Activated T-helper 1 cell treated with anti-CD3 and anti-CD28 coated beads, Interleukin-12 subunit alpha, Interleukin-12 subunit beta, Interleukin-2, Interleukin-4 antibody, amounts not matched to agents 30 ng/mL and 10 ng/mL and 1 ng/mL, durations not matched to agents 14 hours and 24 hours and 36 hours (primary cell): ENCODE measurements at places on chromosomes 2 and 18. TPM values are rescaled to one million over a fixed set of nuclear protein-coding genes. Genes with fewer than 3 reads are reported as not detected.

DNA sequence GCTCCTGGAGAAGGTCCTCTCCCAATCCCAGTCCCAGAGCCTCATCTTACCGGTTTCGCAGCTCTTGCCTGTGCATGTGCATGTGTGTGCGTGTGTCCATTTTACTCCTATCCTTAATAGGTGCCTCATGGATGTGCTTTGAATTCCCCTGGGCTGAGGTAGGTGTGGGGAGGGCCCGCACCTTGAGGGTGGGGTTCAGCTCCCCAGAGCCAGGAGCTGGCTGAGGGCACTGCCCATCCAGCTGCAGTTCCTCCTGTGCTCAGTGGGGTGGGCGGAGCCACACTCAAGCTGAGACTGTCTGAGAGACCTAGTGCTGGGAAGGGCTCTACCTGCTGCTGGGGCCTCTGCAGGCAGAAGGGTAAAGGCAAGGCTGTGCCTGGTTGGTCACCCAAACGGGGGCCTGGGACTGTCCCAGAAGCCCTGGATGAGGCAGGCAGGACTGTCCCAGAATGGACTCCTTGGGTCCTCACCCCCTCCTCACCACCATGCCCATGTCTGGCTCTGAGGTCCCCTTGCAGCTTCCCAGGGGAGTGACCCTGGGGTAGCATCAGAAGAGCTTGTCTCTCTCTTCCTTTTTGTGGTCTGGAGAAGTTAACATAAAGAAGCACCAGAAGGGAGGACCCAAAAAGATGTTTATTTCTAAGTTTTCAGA, 8.9 kb downstream of the GDF7 start:
- DNase-seq, result no peak

DNA sequence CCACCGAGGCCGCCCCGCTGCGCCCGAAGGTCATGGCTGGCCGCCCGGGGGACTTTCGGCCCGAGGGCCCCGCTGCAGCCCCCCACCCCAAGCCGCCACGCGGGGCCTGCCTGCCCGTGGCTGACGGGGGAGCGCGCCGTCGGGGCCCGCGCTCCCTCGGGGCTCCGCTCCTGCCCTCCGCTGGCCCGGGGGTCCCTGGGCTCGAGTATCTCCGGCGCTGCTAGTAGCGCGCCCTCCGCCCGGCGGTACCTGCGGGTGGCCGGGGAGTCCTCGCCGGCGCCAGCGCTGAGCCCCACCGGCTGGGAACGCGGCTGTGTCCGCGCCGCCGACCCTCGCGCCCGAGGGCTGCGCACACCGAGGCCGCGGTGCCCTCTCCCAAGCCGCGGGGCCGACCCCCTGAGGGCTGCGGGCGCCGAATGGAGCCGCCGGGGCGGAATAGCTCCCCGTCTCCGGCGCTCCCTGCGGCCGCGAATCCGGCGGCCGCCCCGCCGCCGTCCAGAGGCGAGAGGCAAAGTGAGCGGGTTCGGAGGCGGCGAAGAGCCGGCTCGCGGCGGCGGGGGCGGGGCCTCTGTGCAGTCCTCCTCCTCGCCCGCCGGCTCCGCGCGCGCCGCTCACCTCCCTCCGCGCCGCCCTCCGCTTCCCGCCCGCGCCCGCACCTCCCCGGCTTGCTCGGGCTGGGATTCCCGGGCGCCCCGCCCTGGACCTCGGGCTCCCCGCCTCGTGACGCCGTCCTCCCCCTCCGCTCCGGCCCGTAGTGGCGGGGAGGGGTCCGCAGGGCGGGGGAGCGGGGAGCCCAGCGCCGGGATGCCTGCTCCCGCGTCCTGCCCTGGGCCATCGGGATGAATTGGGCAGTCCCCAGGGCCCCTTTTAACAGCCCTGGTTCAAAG, at the start of gene KCNG3:
TSS of gene KCNG3 (minus strand) at position 515 of the 887 bp plus-strand sequence. CDS start at position 34, 481 bp downstream.
- peak; percentile 43 for DNase-seq

DNA sequence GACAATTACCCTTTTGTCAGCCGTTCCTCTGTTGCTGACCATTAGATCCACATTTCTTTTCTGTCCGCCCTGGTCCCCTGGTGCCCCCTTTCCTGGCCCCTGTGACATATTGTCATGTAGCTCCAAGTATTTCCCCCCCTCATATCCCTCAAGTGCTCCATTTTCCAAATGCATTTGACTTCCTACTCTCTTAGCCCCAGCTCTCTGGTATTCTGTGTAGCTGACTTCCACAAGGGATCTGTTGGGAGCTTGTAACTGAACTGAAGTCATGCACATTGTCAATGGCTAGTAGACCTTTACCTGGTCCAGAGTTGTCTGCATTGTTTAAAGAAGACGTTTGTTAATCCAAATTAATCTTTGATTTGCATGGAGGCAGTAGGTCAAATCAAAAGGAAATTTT, 34.8 kb downstream of the LIPG start:
- no peak for DNase-seq

DNA sequence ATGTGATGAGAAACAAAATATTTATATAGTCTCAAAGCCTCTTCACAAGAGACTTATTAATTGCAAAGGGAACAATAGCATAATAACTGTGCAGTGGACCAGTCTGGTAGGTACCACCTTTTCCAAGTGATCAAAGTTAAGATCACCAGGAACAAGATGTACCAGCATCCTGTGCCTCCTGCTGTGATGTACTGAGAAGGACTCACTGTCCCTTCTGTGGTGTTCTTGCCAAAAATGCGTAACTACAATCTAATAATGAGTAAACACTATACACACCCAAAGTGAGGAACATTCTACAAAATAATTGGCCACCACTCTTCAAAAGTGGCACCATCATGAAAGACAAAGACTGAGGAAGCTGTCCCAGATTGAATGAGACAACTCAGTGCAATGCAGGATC, 14.5 kb downstream of the GNLY start:
- DNase-seq, result no peak

DNA sequence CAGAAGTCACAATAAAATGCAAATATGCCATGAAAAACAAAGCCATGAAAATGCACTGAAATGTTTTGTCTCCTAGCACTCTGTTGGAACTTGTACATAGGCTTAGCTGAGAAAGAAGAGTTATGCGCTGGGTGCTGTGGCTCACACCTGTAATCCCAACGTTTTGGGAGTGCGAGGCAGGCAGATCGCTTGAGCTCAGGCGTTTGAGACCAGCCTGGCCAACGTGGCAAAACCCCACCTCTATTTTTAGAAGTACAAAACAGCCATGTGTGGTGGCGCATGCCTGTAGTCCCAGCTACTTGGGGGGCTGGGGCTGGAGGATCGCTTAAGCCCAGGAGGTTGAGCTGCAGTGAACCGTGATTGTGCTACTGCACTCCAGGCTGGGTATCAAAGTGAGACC, 39.9 kb downstream of the IRS1 start:
- no peak for DNase-seq

DNA sequence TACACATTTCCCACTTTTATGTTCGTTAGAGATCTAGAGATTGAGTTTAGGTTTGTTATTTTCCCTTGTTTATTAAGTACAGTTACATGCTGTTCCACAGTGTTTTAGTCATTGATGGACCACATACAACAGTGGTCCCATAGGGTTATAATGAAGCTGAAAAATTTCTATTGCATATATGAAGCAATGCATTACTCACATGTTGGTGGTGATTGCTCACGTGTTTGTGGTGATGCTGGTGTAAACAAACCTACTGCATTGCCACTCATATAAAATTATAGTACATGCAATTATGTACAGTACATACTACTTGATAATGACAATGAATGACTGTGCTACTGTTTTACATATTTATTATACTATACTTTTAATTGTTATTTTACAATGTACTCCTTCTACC, 51.0 kb upstream of the NXPH2 start:
- DNase-seq, result no peak

The TFCP2L1 gene
- total RNA-seq, result 0.02 TPM in 1 of 2 replicates, not detected in the other

DNA sequence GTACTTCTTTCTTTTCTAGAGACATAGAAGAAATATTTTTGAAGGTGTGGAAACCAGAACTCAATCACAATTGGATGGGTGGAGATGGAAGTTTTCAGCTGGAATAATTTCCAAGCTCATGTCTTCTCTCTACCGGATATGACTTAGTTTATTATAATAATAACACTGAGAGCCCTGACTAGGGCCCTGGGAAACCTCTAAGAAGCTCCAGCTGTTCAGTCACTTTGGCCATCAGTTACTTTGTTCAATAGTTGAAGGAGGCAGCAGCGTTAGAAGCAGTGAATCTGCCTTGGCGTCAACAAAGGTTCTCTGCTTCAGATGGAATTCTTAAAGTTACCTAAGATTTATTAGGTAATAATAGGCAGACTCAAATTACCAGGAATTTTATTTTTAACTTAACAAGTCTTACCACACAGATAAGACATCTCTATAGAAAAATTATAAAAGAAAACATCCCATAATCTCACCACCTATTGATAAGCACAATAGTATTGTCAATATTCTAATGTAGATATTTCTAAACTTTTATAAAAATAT, 293.8 kb upstream of the CHAC2 start:
- no peak for DNase-seq

DNA sequence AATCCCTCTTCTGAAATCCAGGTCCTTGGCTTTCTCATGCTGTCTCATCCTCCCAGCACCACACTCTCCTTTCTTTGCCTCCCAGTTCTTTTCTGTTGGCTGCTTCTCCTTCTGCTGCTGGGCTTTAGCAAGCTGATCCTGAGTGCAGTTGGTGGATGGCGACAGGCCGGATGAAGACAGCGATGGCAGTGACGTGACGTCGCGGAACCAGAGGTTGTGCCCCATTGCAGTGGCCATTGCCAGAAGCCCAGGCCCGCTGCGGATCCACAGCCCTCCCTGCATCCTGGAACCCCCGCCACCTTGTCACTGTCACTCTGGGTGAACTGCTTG, 75.2 kb downstream of the EIPR1 start:
- no peak for DNase-seq

GRCh38 chr2:9803023-9803805, 40.1 kb upstream of the TAF1B start:
- DNase-seq, result no peak

DNA sequence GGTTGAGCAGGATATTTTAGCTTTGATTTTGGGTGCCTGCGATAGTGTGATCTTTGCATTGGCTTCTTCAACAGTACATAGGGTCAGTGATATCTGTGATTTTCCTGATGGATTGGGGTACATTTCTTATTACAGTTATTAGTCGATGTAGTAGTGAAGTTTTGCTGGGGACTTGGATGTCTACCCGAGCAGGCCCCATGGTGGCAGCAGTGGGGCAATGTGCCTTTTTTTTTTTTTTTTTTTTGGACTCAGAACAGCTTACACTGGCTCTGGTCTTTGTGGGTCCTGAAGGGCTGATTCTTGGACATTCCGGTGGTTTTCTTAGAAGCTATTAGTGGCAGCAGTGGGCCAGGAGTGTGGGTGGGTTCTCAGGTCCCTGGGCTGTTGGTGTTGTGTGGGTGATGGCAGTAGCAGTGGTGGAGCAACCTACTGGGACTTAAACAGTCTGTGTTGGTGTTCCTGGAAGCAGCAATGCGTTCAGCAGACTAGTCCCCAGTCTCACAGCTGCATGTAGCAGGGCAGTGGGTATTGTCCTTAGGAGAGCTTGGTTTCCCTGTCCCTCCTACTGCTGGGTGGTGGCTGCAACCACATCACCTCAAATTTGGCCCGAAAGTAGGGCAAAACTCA, 53.7 kb upstream of the SLC4A10 start:
- no peak for DNase-seq

- DNase-seq, result no peak
Observed at GRCh38 chr2:8430628-8431027, 251.2 kb upstream of the ID2 start.

- DNase-seq, result peak; percentile 44
Observed at GRCh38 chr2:222423632-222424275, 589 bp upstream of the SGPP2 start.

The EMX1 gene
- not detected in 2 replicates for total RNA-seq

DNA sequence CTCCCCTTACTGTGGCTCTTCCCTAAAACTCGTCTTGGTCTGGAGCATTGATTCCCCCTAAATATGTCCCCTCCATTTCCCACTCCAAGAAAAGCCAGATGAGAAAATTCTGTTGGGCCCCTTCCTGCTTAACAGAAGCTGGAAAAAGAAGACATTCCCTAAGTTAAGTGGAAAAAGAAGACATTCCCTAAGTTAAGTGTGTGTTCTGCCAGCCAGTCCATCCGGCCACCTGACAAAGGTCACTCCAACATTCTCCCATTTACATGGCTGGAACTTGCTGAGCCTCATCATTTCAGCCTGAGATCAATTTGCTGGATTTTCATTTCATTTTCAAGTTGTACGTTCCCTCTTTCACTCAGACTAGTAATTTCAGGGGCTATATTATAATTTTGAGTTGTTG, 52.0 kb downstream of the LYPD1 start:
- no peak for DNase-seq

DNA sequence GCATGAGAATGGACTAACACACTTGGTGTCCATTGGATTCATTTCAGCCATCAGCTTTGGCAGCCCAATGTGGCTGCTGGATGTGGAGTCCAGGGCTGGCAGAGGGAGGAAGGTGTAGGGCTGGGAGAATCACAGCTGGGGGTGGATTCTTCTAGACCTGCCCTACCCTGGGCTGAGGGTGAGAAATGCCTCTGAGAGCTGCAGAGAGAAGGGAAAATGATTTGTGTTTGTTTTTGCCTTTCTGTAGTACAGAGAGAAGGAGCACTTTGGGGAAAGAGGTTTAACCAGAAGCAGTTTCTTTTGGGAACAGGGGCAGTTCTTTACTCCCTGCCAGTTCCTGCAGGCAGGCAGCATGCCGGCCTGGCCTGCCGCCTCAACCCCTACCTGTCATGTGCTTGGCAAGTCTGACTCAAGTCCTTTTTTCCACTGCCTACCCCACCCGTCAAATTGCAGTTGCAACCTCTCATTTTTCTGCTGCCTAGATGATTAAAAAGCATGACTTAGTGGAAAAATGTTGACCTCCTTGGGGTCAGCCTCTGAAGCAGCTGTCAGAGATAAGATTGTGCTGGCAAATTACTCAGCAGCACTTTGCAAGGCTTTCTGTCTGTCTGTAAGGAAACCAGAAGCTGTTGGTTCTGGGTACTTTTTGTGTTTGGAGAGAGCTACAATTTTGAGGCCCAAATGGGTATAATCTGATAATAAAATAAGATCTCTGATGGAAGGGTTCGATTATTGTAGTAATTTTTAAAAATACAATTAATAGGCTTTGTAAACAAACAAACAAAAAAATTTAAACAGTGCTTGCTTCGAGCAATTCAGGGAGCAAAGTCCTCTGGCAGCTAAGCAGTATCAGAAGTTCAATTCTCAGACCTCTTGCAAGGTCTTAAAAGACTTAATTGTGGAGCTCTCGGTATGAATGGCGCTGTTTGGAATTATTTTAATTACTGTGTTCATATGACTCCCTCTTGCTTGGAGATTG, 21.7 kb downstream of the LBH start:
- peak; percentile 48 for DNase-seq

GRCh38 chr2:20472569-20472968, 25.7 kb downstream of the RHOB start:
- no peak for DNase-seq
